ENCODE measurements at places on chromosomes 4 and X.

GRCh38 chr4:77852892-77853495, 9.6 kb upstream of the MRPL1 start:
- peak; percentile 52 for DNase-seq

DNA sequence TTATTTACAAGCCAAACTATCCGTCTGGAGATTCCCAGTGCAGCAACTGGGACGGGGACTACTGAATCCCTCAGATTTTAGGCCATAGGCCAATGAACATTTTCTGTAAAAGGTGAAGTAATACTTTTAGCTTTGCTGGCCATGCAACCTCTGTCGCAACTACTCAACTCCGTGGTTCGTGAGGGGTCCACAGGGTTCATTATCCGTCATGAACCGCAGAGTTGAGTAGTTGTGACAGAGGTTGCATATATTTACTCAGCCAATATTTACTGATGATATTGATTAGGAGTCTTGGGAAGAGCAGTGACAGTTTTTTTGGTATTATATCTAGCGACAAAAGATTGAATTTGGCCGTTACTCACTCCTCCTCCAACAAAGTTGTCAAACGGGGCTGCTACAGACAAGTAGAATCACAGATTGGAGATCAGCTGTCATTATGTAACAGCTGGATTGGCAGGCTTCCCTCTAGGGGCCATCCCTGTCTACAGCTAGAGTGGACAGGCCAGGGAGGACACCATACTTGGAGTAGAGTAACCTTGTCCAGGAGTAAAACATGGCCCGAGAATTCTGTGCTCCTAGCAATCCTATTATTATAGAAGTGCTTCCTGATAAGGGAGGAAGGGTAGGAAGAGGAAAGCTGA, 37.2 kb upstream of the CD38 start:
- DNase-seq, result no peak

GRCh38 chrX:19695884-19696283, 180.6 kb upstream of the MAP3K15 start:
- DNase-seq, result no peak

DNA sequence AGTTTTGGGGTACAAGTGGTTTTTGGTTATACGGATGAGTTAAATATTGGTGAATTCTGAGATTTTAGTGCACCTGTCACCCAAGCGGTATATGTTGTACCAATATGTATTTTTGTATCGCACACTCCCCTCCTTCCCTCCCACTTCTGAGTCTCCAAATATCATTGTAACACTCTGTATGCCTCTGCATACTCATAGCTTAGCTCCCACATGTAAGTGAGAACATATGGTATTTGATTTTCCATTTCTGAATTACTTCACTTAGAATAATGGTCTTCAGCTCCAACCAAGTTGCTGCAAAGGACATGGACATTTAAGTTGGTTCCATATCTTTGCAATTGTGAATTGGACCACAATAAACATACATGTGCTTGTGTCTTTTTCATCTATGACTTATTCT, 103.0 kb upstream of the ADAMTS3 start:
- DNase-seq, result no peak

DNA sequence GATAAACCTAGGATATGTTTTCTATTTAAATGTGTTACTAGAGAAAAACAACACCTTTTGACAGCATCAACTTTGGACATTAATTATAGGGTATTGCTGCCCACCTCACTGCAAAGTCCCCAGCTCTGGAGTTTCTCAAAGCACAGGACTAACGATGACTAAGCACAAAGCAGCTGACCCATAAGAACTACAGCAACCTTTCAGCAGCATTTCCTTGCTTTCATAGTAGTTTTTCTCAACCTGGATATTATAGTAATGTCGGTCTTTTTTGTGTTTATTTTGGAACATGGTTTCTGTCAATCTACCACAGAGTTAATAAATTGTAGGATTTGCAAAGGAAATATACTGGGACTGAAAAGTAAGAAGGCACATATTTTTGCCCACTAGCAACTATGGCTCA, 21.5 kb downstream of the HHIP start:
- no peak for DNase-seq

DNA sequence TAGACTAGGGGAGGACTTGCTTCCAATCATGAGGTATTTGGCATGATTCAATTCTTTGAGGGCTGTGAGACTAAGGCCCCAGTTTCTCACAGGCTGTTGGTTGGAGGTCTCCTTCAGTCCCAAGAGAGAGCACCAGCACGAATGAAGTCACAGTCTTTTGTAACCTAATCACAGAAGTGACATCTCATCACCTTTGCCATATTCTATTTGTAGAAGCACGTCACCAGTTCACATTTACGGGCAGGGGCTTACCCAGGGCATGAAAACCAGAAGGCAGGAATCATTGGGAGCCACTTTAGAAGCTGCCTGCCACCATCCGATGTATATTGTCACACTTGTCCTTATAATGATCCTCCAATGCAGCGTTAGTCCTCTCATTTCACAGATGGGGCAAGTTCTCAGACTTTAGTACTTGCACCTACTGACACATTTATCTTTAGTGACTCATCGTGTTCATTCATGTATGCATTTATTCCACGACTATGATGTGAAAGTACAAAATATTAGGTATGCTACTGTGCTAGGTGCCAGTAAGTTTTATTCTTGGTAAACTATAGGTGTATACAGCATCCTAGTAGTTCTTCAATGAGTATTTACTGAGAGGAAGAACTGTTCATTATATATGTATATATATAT, 163.8 kb upstream of the PGRMC2 start:
- no peak for DNase-seq

GRCh38 chrX:20212486-20213089, 54.1 kb downstream of the RPS6KA3 start:
- no peak for DNase-seq

GRCh38 chrX:37759878-37760418, 19.9 kb upstream of the CYBB start:
- no peak for DNase-seq

GRCh38 chrX:72352786-72353185, 47.1 kb upstream of the CITED1 start:
- DNase-seq, result no peak

DNA sequence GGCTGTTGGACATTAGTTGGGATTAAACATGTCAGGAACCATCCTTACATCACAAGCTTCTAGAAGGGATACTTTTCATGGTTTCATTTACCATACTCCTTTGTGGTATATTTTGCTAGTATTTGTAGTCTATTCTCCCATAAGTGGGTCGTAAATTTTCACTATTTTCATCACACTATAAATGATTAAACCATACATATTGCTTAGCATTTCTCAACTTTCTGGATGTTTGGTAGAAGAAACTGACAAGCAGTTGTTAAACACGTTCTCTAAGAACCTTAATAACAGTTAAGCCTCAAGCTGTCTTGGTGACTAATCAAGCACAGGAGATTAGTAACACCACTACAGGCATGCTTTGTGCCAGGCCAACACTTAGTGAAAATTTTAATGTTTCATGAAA, 375.5 kb downstream of the NAF1 start:
- no peak for DNase-seq

DNA sequence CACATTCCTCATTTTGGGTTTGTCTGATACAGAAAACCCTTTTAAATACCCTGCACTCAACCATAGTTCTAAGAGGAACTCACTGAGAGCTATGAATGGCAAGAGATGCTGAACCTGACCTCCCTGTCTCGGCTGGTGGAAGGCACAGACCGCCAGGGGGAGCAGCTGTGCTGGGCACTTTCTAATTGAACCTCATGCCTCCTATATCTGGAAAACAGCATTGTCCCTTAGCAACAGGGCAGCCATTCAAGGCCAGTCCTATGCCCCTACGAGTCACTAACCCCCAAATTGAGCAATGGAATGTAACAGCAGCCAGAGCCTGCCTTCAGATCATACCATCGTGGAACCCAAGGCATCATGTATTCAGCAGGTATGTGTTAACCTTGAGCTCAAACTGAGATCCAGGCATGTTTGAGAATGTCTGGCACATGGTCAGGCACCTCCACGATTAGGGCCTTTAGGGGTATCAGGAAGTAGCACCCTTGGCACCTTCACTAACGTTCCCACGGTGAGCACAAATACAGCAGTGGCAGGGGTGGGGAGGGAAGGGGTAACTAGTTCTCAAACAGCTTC, 5.1 kb downstream of the USP27X start:
- no peak for DNase-seq

DNA sequence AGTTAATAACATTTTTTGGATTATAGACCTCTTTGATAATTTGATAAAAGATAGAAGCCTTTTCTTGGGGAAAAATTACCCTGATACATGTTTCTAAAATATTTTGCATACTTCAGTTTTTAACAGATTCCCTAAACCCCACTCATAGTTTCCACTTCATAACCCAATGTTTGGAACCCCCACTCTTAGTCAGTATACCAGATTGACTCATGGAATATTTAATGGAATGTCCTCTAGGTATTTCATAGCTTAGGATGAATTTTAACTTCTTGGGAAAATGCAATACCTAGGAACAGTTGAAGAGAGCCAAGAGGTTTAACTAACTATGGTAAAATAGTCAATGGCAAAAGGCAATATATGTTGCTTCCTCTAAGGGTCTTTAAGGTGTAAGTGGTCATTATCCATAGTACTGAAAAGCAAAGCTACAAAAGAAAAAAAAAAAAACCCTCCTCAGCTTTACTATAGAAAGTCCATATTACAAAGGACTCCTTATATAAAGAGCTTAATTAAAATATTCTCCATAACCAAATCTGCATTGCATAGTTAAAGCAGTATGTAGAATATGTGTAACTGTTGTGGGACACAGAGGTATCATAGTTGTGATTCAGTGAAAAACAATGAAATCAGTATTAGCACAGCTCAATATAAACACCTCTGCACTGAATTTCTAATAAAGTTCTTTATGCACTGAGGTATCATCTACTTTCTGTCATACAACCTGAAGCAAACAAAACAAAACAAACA, 159.9 kb downstream of the PCDH7 start:
- no peak for DNase-seq

DNA sequence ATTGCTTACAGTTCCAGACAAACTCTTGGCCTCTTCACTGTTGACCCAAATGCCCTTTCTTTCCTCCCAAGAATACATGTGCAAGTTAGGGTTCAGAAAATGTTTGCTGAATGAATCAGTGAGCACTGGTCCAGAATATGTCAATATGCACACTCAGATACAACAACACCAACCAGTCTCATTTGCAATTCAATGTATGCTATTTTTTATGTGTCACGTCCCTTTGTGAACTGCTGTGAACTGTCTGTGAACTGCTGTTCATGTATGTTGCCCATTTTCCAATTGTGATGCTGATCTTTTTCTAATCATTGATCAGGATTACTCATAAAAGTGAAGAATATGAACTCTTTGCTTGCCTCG, 17.8 kb downstream of the GAB3 start:
- DNase-seq, result no peak

DNA sequence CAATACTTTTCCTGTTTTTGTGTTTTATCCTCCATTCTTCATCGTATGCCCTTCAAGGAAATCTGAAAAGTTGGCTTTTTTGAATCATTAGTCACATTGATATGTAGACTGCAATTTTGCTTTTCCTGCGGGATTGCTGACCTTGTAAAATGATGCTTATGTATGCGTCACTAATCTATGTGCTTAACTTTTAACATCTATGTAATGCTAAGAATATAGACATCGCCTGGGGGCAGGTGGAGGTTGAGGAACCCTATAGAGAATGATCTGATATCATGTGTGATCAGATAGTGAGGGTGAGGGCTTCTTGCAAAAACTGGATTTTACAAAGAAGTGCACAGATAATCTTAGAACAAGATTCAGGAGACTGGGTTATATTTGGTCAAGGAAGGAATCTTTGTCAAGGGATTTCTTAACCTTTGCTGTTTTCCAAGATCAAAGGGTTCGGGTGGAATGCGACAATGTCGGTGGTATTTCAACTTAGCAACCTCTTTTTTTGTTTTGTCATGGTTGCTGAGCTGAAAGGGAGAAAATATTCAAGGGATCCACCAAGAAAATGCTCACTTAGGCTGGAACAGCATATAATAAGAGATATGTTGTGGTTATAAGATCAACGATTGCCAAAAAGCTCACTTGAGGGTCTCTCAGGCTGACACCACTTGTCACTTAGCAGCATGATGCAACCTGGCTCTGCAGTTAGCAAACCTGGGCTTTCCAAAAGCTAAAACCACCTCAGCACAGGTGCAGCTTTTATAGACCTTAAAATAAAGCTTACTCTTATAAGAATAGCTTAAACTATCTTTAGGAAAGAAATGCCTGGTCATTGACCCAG, 70.6 kb upstream of the PUDP start:
- DNase-seq, result no peak

- DNase-seq, result no peak
These were observed 241.0 kb upstream of the ANKRD50 start for GRCh38 chr4:124953486-124953885.

DNA sequence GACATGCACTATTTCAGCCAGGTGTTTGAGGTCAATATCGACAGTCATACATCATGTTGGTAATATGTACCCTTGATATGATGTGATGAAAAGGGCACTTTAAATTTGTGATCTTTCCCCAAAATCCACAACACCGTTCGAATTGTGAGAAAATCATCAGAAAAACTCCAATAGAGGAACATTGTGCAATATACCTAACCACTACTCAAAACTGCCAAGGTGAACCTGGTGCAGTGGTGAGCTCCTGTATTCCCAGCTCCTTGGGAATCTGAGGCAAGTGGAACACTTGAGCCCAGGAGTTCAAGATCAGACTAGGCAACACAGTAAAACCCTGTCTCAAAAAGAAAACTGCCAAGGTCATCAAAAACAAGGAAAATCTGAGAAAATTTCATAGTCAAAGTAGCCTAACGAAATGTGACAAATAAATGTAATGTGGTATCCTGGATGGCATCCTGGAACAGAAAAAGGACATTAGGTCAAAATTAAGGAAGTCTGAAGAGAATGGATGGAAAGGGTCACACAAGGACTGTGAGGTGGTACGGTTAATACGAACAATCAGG, 55.6 kb upstream of the LSM6 start:
- DNase-seq, result no peak

- DNase-seq, result no peak
These were observed 107.4 kb upstream of the SLC4A4 start for GRCh38 chr4:71231129-71232055.

DNA sequence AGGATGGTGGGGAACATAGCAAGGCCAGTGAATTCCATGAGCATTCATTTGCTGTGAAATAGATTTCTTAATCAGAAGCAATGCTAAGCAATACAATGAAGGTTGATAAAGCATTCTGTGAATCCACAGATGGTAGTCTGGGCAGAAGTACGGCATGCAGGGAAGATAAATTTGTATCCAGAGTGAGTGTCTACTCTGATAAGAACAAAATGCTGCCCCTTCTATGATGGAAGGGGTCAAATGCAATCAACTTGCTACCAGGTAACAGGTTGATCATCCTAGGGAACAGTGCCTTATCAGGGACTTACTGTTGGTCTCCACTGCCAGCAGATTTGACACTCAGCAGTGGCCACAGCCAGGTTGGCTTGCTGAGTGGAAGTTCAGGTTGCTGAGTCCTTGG, 189.4 kb downstream of the MAB21L2 start:
- DNase-seq, result no peak
